Placental pericyte (primary cell): ENCODE measurements at places on chromosomes 7 and 10. TPM values are rescaled to one million over a fixed set of nuclear protein-coding genes. Genes with fewer than 3 reads are reported as not detected.

The CDK1 gene
- total RNA-seq, result 0.88 and 82.0 TPM in 2 replicates

The CHAT gene
- not detected in 2 replicates for total RNA-seq

The HOXA7 gene
- 0.44 and 1.0 TPM in 2 replicates for total RNA-seq

The FAM25G gene
- total RNA-seq, result not detected in 2 replicates
